M059J (cell line): ENCODE measurements at places on chromosomes 1 and 21. TPM values are rescaled to one million over a fixed set of nuclear protein-coding genes. Genes with fewer than 3 reads are reported as not detected.

GRCh38 chr1:82377201-82377884 lies 576.6 kb downstream of the ADGRL2 start:
- peak; percentile 46 for DNase-seq

GRCh38 chr1:106465666-106466065 lies 590.8 kb upstream of the PRMT6 start:
- peak; percentile 1 for DNase-seq

Gene MYBPH
- not detected in 2 replicates for total RNA-seq

GRCh38 chr1:224182057-224182865 lies 779 bp upstream of the DEGS1 start:
- no peak for DNase-seq

DNA sequence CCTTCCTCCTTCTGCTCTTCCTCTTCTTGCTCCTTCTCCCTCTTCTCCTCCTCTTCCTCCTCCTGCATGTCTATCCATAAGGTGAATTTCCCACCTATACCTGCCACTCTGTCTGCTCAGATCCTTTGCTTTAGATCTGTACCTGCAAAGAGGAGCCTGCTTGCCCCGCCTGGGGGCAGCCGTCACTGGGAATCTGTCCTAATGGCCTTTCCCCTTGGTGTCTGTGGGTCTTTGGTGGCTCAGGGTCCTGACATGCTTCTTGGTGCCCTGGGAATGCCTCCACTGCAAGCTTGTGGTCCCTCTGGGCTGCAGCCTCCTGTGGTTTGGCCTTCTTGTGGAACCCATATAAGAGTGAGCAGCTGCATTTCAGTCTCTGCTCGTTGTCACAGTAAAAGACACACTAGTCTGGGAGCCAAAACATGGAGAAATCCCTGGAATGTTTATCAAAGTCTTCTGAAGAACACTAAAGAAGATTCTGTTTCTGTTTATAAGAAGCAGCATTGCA lies 79.5 kb upstream of the CSF3R start:
- DNase-seq = no peak

GRCh38 chr1:210250998-210251679 lies 18.5 kb downstream of the SERTAD4 start:
- DNase-seq = peak; percentile 92

DNA sequence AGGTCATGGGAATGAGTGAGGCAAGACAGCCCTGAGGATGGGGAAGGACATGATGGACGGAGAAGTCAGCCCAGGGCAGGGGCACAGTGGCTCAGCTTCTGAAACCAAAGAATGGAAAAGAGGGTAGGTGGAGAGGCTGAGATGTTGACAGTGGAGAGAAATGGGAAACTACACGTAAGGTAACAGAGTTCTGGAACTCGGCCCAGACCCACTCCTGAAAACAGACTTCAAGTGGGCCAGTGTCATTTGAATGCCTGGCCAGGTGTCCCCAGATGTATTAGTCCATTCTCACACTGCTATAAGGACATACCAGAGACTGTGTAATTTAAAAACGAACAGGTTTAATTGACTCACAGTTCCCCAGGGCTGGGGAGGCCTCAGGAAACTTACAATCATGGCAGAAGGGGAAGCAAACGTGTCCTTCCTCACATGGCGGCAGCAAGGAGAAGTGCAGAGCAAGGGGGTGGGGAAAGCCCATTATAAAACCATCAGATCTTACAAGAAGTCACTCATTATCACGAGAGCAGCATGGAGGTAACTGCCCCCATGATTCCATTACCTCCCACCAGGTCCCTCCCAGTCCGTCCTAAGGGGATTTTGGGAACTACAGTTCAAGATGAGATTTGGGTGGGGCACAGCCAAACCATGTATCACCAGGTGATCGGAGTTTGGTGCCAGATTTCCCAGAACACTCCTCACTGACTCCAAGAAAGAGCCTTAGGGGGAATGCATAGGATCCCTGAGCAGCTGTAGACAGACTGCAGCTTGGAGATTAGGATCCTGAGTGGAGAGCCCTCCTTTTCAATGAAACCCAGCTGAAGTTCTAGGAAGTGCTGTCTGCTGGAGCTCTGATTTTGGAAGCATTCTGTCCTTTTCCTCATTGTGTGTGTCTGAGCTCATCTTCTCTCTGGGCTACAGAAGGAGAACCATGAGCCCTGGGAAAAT lies 40.3 kb downstream of the FHAD1 start:
- no peak for DNase-seq

Gene ZBED6
- 6.4 and 7.4 TPM in 2 replicates for total RNA-seq

DNA sequence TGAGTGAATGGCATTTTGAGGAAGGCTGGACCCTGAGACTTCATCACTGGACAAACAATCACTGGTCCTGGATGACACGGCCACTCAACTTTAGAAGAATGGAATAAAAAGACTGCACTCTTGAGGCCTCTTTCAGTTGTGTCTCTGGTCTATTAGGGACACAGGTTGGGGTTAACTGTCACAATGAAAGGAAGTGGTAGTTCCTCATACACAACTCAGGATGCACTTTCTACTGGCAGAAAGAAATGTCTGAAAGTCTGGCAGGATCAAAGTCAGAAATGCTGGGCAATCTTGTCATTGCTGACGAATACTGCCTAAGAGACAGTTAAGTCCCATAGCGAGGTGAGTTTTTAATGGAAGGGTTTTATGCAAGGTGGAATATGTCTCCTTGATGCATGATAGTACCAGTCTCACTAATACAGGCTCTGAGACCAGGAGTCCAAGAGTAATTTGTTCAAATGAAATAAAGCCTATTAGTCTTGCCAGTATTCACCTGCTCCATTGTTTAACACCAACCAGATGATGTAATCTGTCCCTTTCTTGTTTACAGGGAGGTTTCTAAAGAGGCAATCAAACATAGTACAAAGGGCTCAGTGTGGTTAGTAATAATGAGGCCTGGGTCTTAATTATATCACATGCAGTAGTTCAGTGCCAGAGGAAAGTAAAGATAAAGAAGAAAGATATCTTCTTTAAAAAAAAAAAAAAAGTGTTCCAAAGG lies 11.2 kb upstream of the RRP15 start:
- no peak for DNase-seq

Gene PIGP
- 46.5 and 67.0 TPM in 2 replicates for total RNA-seq

DNA sequence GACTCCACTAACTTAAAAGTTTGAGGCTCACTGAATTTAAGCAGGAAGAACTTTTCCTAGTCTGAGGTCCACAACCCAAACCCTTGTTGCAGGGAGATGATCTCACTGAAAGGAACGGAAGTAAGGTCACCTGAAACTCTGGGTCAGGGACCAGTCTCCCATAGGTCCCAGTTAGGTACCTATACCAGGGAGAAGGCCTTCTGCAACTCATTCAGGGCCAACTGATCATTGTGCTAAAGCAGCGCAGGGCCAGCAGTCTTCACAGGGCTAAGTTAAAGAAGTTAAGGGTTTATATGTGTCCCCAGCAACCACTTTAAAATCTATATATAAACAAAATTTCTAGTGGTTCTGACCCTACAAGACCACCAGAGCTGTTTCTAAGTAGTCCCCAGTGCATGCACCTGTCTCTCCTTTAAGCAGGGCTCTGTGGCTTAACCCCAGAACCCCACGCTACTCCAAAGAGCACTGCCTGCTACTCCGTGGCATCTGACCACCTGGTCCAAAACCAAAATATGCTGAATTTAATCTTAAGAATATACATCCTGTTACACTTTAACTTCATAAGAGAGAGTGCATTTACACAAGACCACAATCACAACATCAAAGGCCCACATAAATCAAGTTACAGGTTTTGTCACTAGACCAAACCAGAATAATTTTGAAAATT lies 2.8 kb downstream of the SRSF10 start:
- no peak for DNase-seq

DNA sequence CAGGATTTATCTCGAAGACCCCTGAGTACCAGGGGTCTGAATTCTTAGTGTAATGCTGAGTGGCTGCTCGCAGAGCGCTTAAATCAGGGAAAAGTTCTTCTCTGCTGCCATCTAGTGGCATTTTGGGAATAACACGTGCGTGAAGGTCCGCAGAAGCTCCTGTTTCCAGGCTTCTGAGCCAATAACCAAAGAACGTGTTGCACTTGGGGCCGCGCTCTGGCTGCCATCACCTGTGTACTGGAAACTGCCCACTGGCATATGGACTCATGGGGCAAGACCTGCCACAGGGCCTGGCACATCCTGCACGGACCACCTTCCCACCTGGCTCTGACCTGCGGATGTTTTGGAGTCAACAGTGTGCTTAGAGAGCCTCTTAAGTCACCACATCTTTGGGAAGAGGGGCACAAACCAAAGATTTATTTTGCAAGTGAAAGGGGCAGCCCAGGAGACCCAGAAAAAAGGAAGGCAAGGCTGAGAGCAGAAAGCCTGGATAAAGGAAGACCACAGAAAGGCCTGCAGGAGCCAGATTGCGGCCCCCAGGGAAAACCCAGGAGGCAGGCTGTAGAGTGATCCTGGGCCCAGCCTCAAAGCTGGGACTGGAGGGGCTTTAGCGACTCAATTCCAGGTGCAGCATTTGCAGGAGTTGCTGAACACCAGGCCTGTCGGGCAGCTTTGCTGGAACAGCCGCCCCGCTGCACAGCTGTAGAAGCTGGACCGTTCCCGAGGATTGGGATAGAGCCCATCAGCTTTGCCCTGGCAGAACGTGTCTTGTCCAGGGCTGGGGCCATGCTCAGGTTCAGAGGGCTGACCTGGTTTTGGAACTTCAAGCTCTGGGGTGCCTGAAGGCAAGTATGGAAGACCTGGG lies 13.0 kb downstream of the CHIT1 start:
- peak; percentile 58 for DNase-seq

DNA sequence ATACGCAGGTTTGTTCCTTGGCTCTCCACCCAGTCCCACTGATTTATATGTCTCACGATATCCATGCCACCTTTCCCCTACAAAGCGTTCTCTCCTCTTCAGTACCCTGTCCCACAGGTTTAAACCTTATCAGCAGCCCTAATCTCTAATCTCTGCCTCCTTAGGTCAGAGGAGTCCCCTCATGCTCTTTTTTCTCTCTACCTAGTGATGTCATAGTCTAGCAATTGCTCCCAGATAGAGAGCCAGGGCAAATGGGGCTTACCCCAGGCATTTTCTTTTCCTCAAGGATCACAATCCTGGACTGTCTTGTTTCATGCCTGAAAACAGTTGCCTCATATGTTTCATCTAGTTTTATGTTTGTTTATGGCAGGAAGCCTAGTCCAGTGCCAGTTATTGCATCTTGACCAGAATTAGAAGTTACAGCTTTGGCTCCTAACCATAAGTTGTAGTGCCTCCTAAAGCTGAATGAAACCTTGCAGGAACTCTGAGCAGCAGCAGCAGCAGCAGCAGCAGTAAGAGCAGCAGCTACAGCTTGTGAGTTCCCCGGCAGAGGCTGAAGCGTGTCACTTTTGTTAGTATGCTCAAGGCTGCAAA lies 26.7 kb upstream of the TP53BP2 start:
- DNase-seq = no peak

DNA sequence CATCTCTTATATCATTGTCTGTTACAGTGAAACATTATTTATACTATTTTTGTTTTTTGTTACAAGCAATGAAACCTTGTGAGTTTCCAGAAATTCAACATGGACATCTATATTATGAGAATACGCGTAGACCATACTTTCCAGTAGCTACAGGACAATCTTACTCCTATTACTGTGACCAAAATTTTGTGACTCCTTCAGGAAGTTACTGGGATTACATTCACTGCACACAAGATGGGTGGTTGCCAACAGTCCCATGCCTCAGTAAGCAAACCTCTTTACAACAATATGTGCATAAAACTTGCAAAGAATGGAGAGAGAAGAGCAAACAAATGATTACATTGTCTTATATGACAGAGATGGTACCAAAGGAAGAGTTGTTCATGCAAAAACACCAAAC lies 22.4 kb downstream of the CFHR4 start:
- no peak for DNase-seq

DNA sequence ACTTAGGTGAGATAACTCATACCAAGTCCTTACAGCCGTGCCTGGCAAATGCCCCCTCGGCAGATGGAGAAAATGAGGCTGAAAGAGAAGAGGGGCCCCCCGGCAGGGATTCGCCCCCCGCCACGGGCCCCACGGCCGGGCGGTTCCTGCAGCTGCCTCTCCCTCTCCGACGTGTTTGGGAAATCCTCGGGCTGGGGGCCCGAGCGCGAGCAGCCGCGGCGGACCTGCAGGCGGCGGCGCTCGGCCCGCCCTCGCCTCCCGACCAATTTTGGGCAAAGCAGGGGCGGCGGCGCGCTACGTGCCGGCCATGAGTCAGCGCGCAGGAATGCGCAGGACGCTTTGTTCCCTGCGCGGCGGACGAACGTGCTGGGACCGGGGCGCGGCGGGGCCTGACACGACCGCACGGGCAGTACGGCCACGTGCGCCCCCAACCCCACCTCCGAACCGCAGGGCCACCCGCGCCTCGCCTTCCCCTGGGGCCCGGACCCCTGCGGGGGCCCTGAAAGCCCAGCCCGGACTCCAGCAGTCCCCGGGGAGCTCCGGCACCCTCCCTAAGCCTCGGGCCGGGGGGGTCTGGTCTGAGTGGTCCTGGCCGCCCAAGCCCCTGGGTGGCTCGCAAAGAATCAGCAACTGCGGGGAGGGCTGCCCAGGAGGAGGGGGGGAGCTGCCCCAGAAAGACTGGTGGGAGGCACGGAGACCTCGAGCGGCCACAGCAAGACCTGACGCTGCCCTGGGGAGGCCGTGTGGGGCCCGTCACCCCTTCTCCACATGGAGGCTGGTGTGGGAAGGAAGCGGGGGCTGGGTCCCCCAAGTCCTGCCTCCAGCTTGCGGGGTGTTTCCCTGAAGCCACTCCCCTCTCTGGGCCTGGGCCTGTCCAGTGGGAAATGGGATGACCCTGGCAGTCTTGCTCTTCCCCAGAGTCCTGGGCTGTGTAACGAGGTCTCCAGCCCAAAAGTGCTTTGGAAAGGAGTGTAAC lies 11.9 kb upstream of the EDN2 start:
- DNase-seq = peak; percentile 89

- no peak for DNase-seq
These were observed 91.7 kb downstream of the TYW3 start for GRCh38 chr1:74824497-74825107.

DNA sequence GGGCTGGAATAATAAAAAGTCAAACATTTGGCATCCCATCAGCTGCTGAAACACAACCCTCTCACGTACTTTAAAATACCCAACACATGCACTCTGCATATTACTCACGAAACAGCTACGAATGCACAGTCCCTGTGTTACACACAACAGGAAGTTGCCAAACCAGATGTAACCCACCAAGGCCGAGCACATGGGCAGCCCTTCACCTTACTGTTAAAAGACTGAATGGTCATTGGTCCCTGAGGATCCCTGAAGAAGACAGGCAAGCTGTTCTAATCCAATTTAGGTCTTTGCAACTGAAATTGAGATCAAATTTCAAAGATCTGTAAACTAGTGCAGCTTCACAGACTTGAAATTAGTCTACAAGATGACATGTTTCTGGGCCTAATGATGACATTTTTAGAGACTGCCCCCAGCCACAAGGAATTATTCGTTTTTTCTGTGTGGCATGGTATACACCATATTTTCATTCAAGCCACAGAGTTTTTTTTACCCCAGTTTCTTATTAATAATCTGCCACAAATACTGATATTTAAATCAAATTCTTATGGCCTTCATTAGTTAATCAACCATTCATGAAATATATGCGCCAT lies 25.6 kb upstream of the IER5 start:
- DNase-seq = peak; percentile 32

- DNase-seq = peak; percentile 12
These were observed 58.8 kb upstream of the SPATA6 start for GRCh38 chr1:48530727-48531351.
